Right lung (tissue), 10 donors: ENCODE measurements at places on chromosomes 3 and 15. TPM values are rescaled to one million over a fixed set of nuclear protein-coding genes. Genes with fewer than 3 reads are reported as not detected.

Gene TPRG1
- 0.78 TPM for polyA plus RNA-seq

Gene CCDC66
- 57.8 TPM for polyA plus RNA-seq

Gene STAC
- polyA plus RNA-seq, result 1.0 TPM

Gene GTF2A2
- polyA plus RNA-seq, result 104 TPM

Gene A4GNT
- polyA plus RNA-seq, result 0.41 TPM

Gene ATP13A5
- polyA plus RNA-seq, result 0.89 TPM

Gene ACY1
- polyA plus RNA-seq, result 40.4 TPM

Gene PARP14
- 41.7 TPM for polyA plus RNA-seq

Gene GOLGA8M
- polyA plus RNA-seq, result 2.8 TPM

Gene KCNH8
- polyA plus RNA-seq, result 2.4 TPM

Gene CAPN7
- polyA plus RNA-seq, result 60.5 TPM

Gene GPR176
- 3.3 TPM for polyA plus RNA-seq

Gene TBC1D23
- 30.7 TPM for polyA plus RNA-seq

Gene TGM4
- polyA plus RNA-seq, result 0.05 TPM

Gene GABRR3
- 0.04 TPM for polyA plus RNA-seq

Gene CD200R1
- polyA plus RNA-seq, result 3.4 TPM

Gene NR2F2
- 150 TPM for polyA plus RNA-seq

Gene MYZAP
- 71.8 TPM for polyA plus RNA-seq

Gene PLSCR5
- polyA plus RNA-seq, result not detected

Gene LRRC49
- 24.3 TPM for polyA plus RNA-seq

Gene SPRED1
- 32.4 TPM for polyA plus RNA-seq

Gene KIF15
- polyA plus RNA-seq, result 35.2 TPM

Gene NDUFAF3
- polyA plus RNA-seq, result 54.9 TPM

Gene PATL2
- polyA plus RNA-seq, result 1.1 TPM

Gene HYKK
- polyA plus RNA-seq, result 4.3 TPM

Gene CMTM8
- polyA plus RNA-seq, result 15.6 TPM

Gene ONECUT1
- not detected for polyA plus RNA-seq

Gene BFSP2
- not detected for polyA plus RNA-seq

Gene STOML1
- 12.5 TPM for polyA plus RNA-seq

Gene EPB42
- 1.5 TPM for polyA plus RNA-seq

Gene CFAP20DC
- 4.0 TPM for polyA plus RNA-seq

Gene GP9
- polyA plus RNA-seq, result 1.8 TPM

Gene CORO2B
- 18.4 TPM for polyA plus RNA-seq

Gene MORC1
- polyA plus RNA-seq, result not detected

Gene CCDC39
- 9.7 TPM for polyA plus RNA-seq

Gene GOLGA8T
- polyA plus RNA-seq, result not detected

Gene ADGRG7
- not detected for polyA plus RNA-seq

Gene PLCB2
- polyA plus RNA-seq, result 17.5 TPM

Gene SUCNR1
- 0.14 TPM for polyA plus RNA-seq

Gene TRIP4
- polyA plus RNA-seq, result 44.2 TPM

Gene IQSEC1
- polyA plus RNA-seq, result 21.7 TPM

Gene SLC9A9
- polyA plus RNA-seq, result 11.7 TPM

Gene ALG1L2
- polyA plus RNA-seq, result 4.7 TPM

Gene NFKBIZ
- polyA plus RNA-seq, result 20.5 TPM

Gene REC114
- polyA plus RNA-seq, result 0.13 TPM

Gene LTF
- 5.2 TPM for polyA plus RNA-seq
